Activated CD4-positive, alpha-beta T cell treated with anti-CD3 and anti-CD28 coated beads, Interleukin-2, amount 50 U/mL, for 1 hour (primary cell): ENCODE measurements at places on chromosomes 3 and 15.

DNA sequence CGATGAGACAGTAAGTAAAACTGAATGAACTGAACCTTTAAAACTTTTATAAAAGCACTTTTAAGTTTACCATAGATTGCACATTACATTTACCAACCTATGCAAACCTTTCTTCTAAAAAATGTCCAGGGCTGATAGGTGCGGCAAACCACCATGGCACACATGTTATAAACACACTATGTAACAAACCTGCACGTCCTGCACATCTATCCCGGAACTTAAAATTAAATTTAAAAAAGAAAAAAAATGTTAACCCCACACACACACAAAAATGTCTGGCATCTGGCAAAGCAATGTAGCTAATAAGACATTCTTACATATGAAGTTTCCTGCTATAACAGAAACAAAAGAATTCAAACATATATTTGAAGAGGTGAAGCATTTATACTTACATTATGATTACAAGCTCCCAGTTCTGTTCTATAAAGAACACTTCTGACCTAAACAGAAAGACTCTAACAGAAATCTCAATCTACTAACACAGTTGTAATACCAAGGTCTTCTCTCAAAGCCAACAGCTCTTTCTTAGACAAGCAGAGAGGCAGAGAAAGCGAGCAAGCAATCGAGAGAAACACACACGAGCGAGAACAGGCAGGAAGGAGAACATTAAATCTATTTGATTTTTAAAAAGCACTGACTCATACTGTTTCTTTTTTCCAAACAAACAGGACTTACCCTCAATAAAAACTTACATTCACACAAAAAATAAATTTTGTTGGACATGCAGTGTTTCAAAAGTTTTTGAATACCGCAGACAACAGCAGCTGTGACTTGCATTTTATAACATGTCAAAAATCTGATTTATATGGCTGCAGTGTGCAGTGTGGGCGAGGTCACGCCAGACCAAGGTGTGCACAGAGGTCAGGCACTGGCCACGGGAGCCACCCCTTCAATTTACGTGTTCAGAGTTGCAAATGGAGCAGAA is at the start of gene NRG4:
Gene NRG4, minus strand, starts transcription at position 798 of the 925 bp plus-strand sequence. CDS start 1,194 bp downstream, outside the sequence.
- no peak for DNase-seq

GRCh38 chr15:73265536-73266153 is 103.1 kb downstream of the HCN4 start:
- DNase-seq, result peak; percentile 39

DNA sequence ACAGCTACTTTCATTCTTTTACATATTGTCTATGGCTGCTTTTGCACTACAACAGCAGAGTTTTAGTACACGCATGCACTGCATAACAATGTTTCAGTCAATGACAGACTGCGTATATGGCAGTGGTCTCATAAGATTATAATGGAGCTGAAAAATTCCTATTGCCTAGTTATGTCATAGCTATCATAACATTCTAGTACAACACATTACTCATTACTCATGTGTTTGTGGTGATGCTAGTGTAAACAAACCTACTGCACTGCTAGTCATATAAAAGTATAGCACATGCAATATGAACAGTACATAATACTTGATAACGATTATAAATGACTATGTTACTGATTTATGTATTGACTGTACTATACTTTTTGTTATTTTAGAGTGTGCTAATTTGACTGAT is 47.9 kb downstream of the QTRT2 start:
- DNase-seq, result no peak

DNA sequence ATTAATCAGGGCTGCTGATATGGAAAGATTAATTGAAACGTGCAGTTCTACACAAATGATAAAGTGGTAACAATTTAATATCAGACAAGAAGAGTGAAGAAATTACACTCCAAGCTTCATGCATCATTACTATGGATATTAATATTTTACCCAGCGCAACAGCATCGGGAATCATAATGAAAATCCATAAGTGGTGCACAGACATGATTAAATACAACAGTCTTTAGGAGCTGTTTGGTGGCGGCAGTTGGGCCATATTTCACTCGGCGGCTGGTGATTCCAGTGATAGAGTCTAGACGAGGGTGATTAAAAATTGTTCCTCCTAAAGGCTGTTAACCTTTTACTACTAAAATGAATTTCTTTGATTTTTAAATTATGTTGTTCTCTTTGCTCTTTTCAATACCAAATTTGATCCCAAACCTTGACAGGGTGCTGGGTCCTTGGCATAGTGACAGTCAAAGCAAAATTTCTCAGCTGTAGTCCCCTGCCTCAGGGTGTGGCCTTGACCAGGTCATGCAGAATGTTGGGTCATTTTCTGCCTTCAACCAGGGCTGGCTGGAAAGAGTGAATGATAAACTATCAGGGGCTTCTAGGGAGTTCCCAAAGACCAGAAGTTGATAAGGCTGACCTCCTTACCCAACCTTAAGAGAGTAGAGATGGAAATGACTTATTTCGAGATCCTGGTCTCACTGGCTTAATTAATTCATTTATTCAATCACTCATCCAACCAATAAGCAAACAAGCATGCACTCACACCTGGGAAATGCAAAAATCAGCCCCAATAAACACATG is 392.0 kb downstream of the IL20RB start:
- DNase-seq, result no peak

DNA sequence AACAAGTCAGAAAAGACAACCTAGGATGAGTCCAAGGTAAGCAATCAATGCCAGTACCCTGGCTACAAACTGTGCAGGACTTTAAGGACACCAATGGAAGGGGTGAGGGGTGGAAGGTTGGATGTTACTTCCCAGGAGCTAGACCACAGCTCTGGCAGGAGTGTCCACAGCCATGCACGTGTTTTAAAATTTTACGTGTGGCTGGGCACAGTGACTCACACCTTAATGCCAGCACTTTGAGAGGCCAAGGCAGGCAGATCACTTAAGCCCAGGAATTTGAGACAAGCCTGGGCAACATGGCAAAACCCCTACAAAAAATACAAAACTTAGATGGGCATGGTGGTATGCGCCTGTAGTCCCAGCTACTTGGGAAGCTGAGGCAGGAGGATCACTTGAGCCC is 14.7 kb upstream of the HDC start:
- no peak for DNase-seq

DNA sequence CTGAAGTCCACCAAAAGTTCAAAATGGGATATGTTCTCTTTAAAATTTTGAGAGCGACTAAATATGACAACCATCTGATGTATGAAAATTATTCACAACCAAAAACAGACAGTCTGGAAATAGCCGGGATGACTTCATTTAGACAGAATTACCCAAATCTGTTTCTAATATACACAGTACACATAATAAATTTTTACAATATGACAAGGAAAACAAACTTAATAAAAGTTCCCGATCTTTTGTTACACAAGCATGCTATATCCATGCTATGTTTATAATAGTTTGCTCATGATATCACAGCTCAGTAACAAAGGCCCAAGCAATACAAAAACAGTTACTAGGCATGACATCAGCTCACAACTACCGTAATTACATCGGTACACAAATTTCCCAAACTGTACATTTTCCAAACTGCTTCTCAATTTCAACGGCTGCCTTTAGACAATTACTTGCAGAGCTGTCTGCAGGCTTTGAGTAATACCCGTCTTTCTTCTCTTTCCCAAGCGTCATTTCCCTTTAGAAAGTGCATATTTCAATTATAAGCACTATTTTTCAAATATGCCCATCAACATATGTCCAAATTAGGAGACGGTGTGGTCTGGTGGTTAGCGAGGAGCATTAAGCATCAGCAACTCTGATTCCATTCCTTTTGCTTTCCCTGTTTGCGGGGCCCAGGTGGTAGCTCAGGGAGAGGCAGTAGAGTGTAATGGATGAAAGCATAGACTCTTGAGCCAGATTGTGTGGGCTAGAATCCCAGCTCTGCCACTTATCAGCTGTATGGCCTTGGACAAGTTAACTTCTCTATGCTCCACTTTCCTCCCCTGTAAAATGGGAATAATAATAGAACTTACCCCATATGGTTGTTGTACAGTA is 481.2 kb downstream of the FOXP1 start:
- DNase-seq, result no peak

GRCh38 chr3:148372206-148372875 is 325.4 kb upstream of the AGTR1 start:
- no peak for DNase-seq

DNA sequence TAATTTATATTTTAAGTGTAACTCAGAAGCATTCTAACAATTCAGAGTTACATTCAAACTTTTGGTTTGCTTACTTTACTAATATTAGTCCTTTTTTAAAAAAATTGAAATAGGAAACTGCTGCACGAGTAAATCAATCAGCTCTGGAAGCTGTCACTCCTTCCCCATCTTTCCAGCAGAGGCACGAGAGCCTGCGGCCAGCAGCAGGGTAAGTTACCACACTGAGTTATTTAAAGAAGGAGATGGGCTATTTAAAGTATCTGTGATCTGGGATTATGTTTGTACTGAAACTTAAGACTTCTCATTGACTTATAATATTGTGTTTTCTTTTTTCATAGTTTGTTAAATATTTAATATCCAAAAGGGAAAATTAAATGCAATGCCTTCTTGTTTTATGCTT is 29.3 kb downstream of the APPL1 start:
- DNase-seq, result no peak

DNA sequence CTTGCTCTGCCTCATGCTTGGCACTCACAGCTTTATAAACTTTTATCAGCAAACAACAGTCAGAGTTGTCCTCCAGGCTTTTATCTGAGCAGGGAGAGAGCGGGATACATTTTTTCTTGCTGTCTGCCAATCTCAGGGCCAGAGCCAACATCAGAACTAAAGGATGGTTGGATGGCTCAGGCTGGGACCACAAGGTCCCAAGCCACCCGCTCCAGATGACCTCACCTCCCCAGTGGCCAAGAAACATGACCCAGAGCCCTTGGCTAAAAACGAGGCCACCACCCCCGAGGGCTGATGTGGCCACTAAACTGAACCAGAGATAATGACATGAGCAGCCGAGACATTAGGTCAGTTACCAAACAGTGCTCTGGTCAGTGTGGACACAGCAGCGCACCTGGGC is 18.8 kb upstream of the SPATA12 start:
- no peak for DNase-seq

DNA sequence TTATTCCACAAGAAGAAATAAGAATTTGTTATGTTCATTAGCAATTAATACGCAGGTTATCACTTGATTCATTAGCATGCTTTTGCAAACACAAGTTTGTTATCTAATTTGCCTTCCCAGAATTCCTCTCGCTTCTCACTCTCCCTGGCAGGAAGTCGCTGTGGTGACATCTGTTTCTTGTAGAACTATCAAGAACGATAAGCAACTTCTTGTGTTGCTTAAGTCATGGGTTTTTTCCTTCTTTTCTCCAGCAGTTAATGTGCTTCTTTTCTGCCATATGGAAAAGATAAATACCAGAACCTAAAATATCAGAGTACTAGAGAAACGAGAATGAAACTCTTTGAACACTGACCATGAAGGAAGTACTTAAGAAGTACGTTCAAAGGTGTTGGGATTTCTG is 99.8 kb upstream of the CHMP2B start:
- no peak for DNase-seq

- DNase-seq, result no peak
Observed at GRCh38 chr3:50177346-50177745, 14.1 kb upstream of the GNAT1 start.

DNA sequence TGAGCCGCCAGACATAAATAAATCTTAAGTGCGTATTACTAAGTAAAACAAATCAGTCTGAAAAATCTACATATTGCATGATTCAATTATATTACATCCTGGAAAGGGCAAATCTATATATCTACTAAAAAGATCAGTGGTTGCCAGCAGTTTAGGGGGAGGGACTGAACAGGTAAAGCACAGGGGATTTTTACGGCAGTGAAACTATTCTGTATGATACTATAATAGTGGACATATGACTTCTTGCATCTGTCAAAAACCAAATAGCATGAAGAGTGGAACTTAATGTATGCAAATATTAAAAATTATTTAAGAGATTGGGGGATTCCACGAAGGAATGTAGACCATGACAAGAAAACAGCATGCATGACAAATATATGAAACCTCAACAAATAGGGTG is 111.6 kb downstream of the MYO9A start:
- no peak for DNase-seq

- DNase-seq, result no peak
Observed at GRCh38 chr3:135981701-135982403, 16.3 kb downstream of the PPP2R3A start.

DNA sequence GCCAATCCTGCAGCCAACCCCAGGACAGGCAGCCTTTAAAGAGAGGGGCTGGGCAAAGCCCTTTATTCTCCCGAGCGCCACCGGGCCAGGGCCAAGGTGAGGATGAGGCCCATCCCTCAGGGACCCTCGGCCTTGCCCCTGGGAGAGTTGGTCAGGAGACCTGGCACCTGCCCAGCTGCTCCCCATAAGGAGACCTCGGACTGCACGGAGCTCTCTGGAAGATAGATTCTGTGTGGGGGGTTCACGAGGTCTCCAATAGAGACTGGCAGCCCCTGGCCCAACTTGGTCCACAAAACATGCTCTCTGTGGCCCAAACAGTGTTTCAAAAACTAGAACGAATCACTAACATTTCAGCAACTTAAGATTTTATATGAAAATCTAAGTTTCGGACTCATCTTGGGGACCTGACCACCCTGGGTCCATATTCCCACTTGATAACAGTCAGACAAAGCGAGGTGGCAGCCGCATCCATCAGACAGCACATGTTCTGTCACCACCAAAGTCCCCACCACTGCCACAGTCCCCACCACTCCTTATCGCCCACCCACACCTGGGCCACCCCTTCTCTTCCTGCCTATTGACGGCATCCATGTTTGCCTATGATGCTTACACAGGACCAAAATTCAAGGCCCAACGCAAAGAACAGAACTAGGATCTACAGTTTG is 114.4 kb upstream of the RPL32 start:
- DNase-seq, result no peak

- no peak for DNase-seq
Observed at GRCh38 chr15:81311752-81312464, 12.0 kb downstream of the STARD5 start.

DNA sequence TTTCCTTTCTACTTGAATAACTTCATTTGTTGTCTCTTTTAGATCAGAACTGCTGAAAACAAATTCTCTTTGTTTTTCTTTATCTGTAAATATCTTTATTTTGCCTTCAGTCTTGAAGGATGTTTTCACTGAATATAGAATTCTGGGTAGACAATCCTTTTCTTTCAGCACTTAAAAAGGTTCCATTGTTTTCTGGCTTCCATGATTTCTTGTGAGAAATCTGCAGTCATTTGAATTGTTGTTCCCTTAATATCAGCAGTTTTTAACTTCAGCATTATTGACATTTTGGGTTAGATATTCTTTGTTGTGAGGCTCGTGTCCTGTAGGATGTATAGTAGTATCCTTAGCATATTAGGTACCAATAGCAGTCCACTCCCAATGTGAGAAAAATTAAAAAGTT is 65.8 kb downstream of the SV2B start:
- DNase-seq, result no peak

DNA sequence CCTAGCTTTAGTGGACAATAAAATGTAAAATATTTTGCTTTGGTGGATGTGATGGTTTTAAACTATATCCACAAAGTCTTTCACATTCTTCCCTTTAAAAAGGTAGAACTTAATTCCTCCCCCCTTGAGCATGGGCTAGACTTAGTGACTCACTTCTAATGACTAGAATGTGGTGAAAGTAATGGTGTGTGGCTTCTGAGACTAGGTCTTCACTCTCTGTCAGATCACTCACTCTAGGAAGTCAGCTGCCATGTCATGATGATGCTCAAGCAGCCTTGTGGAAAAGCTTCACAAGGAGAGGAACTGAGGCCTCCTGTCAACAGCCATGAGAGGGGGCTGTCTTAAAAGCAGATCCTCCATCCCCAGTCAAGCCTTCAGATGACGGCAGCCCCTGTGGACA is 4.2 kb downstream of the LRRC2 start:
- DNase-seq, result no peak

- no peak for DNase-seq
Observed at GRCh38 chr3:187750006-187750512, 4.8 kb upstream of the BCL6 start.
